ENCODE measurements at places on chromosomes 13 and 19. TPM values are rescaled to one million over a fixed set of nuclear protein-coding genes. Genes with fewer than 3 reads are reported as not detected.
A peak's percentile ranks its signal among the peaks of the same experiment; 100 is the strongest.

GRCh38 chr13:34847766-34848165, 94.3 kb upstream of the NBEA start:
- no peak for DNase-seq

ZNF850 gene
- 13.5 TPM for total RNA-seq

- no peak for DNase-seq
Observed at GRCh38 chr19:13425151-13425550, 81.1 kb downstream of the CACNA1A start.

GRCh38 chr19:46639358-46640182, 3.6 kb upstream of the GNG8 start:
- peak; percentile 25 for DNase-seq
